ENCODE measurements at places on chromosomes 11 and 22.

DNA sequence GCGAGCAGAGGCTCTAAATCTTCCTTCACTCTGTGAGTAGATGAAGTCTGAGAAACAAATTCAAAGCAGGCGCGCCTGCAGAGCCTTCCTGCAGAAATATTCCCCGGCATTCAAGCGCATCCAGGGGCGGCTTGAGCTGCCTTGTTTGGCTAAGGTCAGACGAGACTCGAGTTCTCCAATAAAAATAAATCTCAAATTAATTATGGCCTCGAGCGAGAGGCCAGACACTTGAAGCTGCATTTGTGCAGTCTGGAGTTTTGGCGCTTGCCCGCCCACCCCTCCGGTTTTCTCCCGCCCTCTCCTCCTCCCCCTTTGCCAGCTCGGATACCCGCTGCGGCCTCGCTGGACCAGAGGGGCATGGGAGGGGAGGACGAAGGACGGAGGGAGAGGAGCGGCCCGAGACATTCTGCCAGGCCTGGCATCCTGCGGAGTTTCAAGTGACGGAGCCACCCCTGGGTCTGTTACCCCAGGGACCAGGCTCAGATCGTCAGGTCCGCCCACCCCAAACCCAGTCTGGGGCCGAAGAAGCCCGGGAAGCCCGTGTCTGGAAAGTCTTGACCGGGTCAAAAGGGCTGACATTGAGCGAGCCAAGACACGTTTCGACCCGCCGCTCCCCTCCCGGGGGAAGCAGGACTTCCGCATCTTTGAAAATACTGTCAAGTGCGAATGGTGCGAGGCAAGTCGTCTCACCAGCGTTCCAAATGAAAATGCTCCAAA, 3.8 kb upstream of the FLI1 start:
- DNase-seq = no peak

DNA sequence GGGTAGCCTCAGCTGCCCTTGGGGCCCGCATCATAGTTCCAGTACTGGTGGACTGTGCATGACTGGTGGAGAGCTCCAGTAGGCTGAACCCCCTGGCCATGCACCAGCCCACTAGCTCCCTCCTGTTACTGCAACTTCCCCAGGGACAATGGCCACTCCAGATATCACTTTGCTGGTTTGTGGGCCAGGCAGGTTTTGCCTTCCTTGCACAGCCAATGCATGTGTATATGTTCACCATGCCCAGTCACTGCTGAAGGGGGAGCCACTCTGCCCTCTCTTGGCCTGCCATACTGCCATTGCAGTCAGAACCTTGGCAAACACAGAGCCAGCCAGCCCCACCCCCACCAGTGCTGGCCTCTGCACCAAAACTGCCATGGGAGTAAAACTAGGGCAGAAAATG, 2095.3 kb upstream of the RAG2 start:
- no peak for DNase-seq

DNA sequence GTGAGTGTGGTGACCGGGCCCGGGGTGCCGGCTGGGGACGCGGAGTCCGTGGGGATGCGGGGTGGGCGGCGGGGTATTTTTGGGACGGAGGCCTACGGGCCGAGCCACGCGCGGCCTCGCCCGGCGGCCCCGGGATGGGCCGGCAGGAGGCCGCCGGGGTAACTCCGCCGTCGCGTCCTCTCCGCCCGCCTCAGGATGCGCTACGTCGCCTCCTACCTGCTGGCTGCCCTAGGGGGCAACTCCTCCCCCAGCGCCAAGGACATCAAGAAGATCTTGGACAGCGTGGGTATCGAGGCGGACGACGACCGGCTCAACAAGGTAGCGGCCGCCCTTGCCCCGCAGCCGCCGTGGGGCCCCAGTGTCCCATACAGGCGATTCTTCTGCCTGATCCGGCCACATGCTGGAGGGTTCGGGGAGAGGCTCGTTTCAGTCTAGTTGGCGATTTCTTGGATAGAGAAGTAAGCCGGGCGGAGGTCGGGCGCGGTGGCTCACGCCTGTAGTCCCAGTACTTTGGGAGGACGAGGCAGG, 337 bp downstream of the RPLP2 start:
- no peak for DNase-seq

- no peak for DNase-seq
Measured at GRCh38 chr11:116173941-116174911, 598.6 kb downstream of the BUD13 start.

- DNase-seq = peak; percentile 38
Measured at GRCh38 chr22:29310863-29311339, 4.5 kb downstream of the GAS2L1 start.

- DNase-seq = no peak
Measured at GRCh38 chr11:13183094-13183825, 94.3 kb upstream of the BMAL1 start.

GRCh38 chr11:108698844-108699642, 34.2 kb downstream of the DDX10 start:
- no peak for DNase-seq

GRCh38 chr11:45333001-45333971, 47.1 kb upstream of the SYT13 start:
- DNase-seq = no peak

DNA sequence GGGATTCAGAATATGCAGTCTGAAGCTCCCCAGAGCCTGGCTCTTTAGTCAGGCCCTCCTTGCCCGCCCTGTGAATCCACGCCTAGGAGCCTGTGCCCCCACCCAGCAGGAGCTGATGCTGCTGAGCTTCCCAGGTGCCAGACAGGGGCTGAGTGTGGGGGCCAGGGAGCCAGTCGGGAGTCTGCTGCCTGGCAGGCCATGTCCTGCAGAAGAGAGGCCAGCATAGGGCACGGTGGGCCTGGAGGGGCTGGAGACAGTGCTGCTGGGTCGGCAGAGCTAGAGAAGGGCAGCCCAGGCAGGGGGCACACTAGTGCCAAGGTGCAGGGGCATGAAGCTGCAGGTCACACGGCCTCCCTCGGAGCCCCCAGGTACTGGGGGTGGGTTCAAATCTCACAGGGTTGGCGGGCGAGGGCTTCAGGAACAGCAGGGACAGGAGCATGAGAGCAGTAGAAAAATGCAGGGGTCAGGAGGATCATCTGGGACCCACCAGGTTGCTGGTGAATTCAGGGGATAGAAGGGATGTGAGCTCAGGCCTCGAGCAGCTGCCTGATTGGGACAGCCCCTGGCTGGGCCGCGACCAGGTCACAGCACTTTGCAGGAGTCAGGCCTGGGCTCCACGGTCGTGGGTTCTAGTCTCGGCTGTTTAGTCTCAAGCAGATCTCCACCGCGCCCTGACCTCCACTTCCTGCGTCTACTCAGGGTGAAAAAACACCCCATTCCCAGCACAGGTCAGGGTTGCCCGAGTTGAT, 4.1 kb upstream of the SEPTIN5 start:
- no peak for DNase-seq

GRCh38 chr11:80379620-80380278, 938.9 kb upstream of the TENM4 start:
- no peak for DNase-seq

- DNase-seq = no peak
Measured at GRCh38 chr11:69923196-69923595, 104.0 kb upstream of the FGF3 start.

DNA sequence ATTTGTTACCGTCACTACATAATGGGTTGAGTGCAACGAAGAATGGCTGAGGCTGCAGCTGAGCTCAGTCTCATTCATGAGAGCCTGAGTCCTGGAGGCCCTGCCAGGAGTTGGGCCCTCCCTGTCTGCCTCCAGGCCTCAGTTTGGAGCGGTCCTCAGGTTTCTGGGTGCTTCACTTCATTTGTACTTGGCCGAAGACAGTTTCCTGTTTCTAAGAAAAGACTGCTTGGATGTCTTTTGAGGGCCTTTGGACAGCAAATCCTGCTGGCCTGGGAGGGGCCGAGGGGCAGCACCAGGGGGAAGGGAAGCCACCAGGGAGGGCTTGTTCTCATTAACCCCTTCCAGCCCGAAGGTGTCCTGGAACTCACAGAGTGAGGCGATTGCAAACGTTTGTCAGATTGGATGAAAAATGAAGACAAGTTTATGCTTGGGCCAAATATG, 163.1 kb downstream of the ETS1 start:
- DNase-seq = no peak

DNA sequence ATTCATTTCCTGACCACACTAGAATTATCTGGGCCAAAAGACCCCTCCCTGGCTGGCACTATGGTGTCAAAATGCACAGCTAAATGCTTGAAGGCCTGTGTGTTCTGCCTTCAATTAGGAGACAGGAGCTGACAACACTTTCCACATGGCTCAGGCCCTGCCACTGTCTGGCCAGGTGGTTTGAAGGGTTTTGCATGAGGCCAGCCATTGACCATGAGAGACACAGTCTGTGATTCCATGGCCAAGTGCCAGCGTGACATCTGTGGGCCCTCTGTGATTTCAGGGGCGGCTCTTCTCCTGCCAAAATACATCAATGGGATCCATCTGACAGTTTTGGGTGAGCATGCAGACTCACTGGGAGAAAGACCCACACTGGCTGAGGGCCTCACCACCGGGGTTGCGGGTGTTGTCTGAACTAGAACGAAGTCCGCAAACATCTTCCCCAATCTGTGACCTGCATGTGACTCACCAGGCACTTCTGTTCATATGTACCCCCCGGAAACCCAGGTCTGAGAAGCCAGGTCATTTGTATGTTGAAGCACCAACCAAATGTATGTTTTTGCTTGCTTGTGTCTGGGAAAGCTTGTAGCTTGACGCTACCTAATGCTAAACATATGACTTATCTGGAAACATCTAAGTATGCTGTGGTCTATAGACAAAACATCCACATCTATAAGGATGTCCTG, 20.7 kb upstream of the NAV2 start:
- DNase-seq = no peak

DNA sequence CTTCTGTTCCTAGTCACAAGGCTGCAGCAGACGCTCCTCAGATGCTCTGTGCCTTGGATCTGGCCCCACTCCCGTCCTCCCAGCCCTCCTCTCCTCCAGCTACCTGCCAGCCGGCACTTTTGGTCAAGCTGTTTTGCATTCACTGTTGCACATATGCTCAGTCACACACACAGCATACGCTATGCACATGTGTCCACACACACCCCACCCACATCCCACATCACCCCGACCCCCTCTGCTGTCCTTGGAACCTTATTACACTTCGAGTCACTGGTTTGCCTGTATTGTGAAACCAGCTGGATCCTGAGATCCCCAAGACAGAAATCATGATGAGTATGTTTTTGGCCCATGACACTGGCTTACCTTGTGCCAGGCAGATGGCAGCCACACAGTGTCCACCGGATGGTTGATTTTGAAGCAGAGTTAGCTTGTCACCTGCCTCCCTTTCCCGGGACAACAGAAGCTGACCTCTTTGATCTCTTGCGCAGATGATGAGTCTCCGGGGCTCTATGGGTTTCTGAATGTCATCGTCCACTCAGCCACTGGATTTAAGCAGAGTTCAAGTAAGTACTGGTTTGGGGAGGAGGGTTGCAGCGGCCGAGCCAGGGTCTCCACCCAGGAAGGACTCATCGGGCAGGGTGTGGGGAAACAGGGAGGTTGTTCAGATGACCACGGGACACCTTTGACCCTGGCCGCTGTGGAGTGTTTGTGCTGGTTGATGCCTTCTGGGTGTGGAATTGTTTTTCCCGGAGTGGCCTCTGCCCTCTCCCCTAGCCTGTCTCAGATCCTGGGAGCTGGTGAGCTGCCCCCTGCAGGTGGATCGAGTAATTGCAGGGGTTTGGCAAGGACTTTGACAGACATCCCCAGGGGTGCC, 109.8 kb downstream of the BCR start:
- DNase-seq = peak; percentile 18

- no peak for DNase-seq
Measured at GRCh38 chr22:35191412-35191811, 65.9 kb upstream of the HMGXB4 start.

- DNase-seq = no peak
Measured at GRCh38 chr11:130806746-130807145, 109.5 kb downstream of the SNX19 start.

GRCh38 chr11:33257897-33258630, 883 bp downstream of the HIPK3 start:
- DNase-seq = peak; percentile 42

DNA sequence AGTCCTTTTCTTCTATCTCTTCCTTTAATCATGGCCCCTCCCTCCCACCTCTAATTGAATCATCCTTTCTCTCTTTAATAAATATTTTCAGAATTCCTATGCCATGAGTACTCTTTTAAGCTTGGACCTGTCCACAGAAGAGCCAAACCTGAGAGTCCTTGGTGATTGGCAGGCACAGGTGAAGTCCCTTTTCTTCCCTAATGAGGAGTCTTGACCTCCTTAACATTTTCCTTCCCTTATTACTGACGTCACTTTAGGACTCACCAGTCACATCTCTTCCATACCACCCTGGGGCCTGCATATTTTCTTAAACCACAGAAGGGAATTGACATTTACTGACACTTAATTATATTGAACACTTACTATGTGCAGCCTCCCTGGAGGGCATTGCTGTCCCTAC, 41.0 kb upstream of the RASSF10 start:
- no peak for DNase-seq

DNA sequence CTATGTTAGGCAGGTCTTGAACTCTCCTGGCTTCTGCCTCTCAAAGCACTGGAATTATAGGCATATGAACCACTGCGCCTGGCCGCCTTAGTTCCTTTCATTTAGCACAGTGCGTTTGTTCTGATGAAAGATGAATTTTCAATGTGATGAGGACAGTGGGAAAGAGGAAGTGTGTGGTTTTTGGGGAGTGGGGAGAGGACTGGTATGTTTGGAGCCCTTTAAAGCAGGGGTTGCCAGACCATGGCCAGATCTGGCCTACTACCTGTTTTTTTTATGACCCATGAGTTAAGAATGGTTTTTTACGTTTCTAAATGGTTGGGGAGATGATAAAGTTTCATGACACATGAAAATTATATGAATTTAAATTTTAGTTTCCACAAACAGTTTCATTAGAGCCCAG, 12.5 kb downstream of the ATXN10 start:
- no peak for DNase-seq

GRCh38 chr11:9834291-9834690, 170.4 kb downstream of the SWAP70 start:
- no peak for DNase-seq

DNA sequence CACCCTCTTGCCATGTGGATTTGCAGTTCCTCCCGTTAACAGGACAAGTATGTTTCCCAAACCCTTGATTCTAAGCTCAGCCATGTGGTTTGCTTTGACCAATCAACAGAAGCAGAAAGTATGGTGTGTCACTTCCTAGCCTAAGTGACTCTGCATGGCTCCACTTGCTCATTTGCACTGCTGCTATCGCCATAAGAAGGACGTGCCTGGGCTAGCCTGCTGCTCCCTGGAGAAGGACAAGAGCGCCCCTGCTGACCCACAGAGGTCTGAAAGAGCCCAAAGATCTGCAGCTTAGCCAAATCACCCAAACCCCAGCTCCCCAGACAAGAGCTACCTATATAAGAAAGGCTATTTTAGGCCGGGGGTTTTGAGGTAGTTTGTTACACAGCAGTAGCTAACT, 18.0 kb downstream of the TBRG1 start:
- no peak for DNase-seq
